ENCODE measurements at places on chromosomes 12 and 14.

DNA sequence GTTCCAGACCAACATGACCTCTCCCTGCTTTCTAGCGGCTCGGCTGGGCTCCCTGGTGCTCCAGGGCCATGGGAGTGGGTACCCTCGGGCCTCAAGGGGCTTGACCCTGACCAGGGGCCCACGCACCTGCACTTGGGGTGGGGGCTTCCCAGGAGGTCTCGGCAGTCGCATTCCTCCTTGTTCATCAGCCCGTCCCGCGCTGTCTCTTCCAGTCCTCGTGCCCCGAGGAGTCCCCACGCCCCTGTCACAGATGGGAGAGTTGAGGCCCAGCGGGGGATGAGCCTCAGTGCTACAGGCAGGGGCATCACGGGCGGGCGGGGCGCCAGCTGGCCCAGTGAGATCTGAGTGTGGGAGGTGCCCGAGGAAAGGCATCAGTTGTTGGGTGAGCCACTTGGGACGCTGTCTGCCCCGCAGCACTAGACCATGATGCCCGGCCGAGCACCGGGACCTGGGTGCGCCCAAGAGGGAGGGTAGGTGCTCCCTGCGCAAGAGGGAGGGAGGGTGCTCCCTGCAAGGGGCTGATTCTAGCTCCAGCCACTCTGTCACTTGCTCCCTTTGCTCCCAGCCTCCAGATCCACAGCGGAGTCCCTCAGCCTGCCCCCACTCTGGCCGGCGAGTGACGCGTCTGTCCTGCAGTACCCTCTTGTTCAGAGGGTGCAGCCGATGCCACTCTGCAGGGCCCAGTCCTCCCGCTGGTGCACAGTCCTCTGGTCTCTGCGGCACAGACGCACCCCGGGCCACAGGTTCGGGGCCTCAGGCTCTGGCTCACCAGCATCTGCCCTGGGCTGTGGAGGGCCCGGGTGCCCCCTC, 23.8 kb downstream of the MMP17 start:
- no peak for DNase-seq

- no peak for DNase-seq
Observed at GRCh38 chr12:120761519-120761934, 35.9 kb downstream of the ACADS start.

- no peak for DNase-seq
Observed at GRCh38 chr12:6262623-6263022, 47.9 kb upstream of the PLEKHG6 start.

- DNase-seq = no peak
Observed at GRCh38 chr12:11408096-11408495, 12.7 kb upstream of the PRB2 start.

GRCh38 chr14:21509432-21510143, 1.6 kb downstream of the METTL3 start:
- DNase-seq = no peak

DNA sequence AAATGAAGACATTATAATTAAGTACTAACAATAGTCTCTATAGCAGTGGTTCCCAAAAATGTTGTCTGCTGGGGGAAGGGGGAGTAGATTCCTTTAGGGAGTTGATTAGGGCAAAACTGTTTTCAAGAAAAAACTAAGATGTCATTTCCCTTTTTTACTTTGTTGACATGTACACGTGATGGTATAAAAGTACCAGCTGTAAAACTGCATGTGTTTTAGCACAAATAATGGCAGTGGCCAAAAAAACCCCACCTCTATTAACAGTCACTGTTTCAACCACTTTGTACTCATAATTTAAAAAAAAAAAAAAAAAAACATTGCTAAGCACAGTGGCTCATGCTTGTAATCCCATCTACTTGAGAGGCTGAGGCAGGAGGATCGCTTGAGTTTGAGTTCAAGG, 61.7 kb downstream of the PPP1R12A start:
- DNase-seq = no peak

- no peak for DNase-seq
Observed at GRCh38 chr14:22394616-22395015, 194.4 kb downstream of the DAD1 start.

GRCh38 chr14:30958555-30959407, 66.7 kb upstream of the AP4S1 start:
- DNase-seq = no peak

- DNase-seq = no peak
Observed at GRCh38 chr14:52602131-52602530, 49.5 kb downstream of the GPR137C start.

DNA sequence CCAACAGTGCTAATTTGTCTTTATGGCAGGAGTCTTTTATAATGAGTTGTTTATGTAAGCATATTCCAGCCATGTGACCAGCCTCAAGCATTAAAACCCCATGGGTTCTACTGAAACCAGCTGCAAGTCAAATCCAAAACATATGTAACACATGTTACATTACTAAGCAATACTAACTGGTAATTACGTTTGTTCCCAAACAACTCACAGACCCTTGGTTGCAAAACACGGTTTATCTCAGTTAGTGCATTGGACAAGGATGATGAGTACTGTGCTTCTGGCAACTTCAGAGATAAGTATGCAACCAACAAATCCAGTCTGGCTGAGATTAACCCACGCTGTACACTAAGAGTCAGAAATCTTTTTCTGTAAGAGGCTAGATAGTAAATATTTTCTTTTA, 110.1 kb upstream of the FAR2 start:
- no peak for DNase-seq

- no peak for DNase-seq
Observed at GRCh38 chr12:52913431-52913821, 8.6 kb upstream of the KRT8 start.

DNA sequence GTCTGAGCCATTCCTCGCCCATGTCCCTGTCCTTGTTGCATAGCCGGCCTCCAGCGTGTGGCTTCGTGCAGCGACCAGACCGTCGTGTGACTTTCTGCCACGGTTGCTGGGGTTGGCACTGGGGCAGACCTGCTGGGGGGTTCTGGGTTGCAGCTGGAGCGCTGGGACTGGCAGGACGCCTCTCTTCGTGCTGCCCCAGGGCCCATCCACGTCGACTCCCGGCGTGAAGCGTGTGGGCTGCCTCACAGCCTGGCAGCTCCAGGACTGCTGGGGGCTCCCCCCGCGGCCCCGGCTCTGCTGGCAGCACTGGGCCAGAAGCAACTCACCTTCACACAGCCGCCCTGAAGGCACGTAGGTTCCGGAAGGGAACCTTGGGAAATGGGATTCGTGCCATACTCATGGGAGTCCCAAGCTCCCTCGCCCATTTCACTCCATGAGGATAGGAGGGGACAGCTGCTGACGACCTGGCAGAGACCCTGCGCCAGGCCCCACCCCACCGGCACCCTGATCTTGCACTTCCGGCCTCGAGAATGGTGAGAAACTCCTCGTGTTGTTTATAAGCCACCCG, 51.9 kb downstream of the GALNT9 start:
- no peak for DNase-seq

DNA sequence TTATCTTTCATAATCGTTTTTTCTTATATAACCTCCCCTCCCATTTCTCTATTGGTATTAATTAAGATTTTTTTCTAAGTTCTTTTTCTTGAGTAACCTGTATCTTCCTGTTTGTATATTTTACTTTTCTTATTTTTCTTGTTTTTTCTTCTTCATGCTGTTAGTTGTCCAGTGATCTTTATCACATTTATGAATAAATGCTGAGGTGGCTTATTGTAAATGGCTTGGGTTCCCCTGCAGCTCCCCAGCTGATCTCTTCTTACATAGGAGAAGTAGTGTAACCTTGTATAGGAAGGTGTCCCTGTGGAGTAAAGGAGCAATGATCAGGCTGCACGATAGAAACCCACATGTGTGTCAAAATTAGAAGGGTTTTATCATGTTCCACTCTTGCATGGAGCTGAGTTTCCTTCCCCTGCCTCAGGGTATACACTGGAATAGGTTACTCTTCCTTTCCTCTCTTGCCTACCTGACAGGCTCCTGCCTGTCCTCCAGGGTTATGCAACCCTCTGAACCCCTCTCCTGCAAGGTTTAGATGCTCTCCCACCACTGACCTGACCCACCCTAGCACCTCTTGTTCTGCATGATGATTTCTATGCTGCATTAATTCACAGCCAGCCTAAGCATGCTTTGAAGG, 334.8 kb upstream of the RGS6 start:
- DNase-seq = no peak

DNA sequence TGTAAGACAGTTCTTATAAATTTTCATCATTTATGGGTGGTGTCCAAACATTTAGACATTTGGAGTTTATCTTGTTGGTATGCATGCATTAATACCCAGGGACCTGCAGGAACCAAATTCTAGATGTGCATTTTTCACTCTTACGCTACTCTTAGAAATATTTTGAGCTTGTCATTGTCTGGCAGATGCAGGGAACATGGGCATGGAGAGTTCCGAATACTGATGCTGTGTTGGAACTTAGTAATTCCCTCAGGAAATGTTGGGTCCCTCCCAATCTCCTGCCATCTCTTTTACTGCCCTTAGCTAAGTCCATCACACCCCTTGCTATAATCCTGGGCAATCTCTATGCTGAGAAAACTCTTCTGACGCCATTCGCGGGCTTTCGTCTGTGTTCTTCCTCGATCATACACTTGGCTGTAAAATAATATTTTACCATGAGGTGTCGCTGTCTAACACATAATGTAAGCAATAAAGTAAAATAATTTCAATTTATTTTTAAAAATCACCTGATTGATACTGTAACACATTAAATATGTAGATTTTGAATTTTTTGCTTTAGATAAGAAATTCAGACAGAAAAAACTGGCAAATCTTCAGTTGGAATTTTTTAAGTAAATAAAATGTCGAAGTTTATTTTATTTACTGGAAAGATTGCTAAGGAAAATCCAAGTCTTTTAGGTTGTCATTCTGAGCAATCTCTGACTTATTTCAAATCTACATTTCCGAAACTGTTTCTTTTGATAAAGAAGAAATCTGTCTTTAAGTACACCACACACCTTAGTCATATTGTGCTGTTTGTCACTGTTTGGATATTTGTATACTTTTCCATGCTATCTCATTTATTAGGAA, 304.1 kb upstream of the SSTR1 start:
- DNase-seq = no peak
